ENCODE measurements at places on chromosomes 5 and 9. TPM values are rescaled to one million over a fixed set of nuclear protein-coding genes. Genes with fewer than 3 reads are reported as not detected.

DNA sequence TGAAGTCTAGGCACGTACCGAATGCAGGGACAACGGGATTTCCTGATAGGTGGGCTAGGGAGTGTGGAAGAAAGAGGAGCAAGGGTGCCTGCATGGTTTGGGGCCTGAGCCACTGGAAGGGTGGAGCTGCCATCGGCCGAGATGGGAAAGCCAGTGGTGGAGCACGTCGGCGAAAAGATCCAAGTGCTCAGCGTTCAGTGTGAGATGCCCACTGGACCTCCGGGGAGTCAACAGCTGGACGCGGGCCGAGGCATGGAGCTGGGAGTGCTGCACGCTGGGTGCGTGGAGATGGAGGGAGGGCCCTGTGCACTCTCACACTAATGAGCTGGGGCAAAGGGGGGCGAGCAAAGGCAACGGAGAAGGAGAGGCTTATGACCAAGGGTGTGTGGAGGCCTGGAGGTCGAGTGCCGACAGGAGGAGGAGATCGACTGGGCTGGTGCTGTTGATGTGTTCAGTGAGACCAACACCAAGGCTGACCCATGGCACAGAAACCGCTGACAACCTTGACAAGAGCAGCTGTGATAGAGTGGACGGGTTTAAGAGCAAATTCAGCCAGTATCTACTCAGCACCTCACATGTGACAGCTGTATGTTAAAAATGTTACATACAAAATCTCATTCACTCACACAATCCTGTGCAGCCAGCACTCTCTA is 85.7 kb downstream of the STK10 start:
- no peak for DNase-seq

DNA sequence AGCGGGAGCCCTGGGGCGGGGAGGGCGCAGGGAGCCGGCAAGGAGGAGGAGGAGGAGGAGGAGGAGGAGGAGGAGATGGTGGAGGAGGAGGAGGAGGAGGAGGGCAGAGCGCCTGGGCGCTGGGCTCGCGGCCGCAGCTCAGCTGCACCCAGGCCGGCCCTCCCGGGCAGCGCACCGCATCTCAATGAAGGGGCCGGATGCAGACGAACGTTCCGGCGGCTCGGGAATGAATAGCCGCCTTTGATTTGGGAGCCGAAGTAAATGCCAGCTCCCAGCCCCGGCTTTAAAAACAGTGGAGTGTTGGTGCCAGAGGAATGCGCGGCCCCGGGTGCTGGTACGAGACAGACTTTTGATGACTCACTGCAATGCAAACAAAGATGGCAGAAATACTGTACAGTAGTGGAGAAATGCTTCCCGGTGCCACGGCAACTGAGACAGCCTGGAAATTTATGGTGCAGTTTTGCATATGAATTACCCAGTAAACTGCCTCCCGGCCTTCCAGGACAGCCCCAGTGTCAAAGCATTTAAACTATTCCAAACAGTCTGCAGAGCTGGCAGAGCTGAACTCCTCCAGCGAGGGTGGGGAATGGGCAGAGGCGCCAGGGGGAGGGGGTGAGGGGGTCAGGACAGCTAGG is 43.1 kb downstream of the NACC2 start:
- no peak for DNase-seq

DNA sequence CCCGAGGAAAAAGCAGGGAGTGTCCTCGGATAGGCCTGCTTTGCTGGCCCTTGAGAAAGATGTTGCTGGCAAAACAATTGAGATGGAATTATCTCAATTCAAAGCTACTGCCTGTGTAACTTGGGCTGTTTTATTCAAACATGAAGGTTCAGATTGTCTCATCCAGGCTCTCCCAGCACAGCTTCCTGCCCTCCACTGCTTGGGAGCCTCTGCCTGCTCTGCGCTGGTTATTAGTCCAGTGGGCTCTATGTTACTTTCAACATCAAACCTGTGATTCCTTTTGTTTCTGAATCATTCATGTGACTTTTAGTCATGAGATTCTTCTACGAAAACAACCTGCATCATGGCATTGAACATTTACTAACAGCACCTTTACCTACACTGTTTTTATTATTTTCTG is 123.2 kb downstream of the SNCAIP start:
- DNase-seq, result no peak

DNA sequence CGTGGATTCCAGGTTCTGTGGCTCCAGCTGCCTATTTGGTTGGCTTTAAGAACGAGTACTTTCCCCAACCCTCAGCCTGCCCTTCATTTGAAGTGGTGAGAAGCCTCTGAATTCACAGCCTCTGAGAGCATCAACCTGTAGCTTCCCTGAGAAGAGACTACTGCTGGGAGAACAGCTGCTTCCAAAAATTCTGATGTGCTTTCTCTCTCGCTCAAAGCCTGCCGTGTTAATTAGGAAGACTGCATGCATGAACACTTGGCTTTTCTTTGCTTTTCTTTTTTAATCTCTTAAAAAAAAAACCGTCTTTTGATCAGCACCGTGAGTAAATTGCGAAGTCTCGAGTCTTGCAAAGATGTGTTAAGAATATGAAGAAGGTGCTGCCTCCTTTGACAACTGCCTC is 153.4 kb upstream of the MAP1B start:
- DNase-seq, result no peak

GRCh38 chr5:95087816-95088317 is 197.0 kb downstream of the MCTP1 start:
- no peak for DNase-seq

DNA sequence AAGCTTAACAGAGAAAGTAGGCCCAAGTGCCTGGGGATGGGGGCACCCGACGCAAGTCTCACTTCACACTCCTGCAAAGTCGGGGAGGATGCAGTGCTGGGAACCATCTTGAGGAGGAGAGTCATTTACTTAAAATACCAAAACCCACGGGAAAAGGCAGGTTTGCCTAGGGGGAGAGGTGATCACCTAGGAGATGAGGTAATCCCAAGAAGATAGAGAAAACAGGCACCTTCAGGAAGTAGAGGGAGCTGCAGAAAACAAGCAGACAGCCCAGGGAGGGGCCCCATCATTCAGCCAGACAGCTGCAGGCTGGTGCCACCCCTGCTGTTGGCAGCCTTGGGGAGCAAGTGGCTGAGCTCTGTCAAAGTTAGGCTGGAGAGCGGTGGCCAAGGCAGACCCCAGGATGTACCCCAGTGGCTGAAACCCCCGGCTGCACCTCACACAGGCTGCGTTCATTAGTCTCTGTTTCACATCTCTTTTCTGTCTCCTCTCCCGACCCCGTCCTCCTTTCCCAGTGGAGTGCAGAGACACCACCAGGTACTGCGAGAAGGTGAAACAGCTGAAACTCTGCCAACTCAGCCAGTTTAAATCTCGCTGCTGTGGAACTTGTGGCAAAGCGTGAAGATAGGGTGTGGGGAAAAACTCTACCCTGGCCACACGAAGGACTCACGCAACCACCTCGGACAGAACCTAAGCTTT is 124.9 kb downstream of the SAXO1 start:
- DNase-seq, result no peak

DNA sequence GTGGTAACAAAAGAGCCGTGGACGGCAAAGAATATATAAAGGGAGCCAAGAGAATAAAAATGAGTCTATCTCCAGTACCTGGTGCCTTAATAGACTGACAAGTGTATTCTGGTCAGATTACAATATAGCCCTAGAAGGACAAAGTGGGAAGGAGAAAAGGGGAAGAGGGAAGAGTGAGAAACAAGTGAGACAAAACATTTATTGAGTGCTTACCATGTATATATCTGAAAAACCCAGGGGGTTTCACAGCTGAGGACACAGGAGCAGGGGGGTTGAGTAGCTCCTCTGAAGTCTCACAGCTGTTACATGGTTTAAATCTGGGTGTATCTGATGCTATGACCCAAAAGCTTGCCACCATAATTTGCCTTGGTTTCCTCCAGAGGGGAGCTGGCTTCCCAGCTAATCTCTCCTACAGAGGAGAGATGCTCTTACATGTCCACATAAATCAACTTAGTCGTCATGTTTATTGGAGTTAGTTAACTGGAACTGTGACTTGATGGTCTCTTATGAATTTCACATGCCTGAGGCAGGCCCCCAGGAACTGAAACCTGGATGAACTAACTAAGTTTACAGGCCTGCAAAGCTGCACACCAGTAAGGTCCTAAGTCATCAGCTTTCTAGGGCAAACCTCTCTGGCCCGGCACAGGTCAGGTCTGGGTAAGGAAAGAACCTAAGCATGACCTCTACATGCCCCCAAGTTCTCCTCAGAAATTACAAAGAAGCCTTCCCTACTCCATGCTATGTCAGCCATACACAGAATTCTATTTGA is 15.5 kb downstream of the SIL1 start:
- DNase-seq, result no peak

- DNase-seq, result no peak
Observed at GRCh38 chr5:180988592-180988991, at the start of gene BTNL3. Gene BTNL3, plus strand, starts transcription at chr5:180988846. Its CDS starts 183 bp downstream, at chr5:180989029.

The ANKDD1B gene
- 0.48 TPM for total RNA-seq

The PCDHA9 gene
- total RNA-seq, result not detected

DNA sequence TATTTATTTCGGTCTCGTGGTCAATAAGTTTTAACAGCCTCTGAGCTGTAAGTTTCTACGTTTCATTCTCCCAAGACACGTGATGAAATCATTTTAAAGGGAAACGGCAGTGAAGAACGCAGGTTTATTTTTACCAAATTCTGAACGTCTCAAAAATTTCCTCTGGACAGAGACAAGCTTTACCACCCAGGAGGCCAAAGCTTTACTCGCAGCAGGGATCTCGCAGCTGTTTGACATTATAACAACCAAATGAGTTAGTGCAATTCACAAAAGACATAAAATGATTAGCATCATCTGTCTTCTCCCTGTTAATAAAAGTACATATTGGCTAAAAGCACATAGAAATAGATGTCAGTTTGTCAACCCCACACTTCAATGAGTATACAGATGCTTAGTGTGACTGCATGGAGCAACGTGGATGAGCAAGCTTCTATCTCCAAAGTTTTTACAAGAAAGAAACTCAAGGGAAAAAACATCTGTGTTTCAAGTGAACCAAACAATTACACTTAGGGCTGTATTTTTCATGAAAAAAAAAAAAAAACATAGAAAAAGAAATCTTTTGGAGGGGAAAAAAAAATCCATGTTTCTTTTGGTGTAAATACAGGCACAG is 2.5 kb downstream of the SEMA5A start:
- DNase-seq, result no peak

The ORM2 gene
- not detected for total RNA-seq

The WNK2 gene
- total RNA-seq, result 1.2 TPM

GRCh38 chr5:164306662-164307061 is 801.2 kb downstream of the MAT2B start:
- no peak for DNase-seq

The ZNF658 gene
- total RNA-seq, result 1.7 TPM

The NOXA1 gene
- 0.46 TPM for total RNA-seq

GRCh38 chr5:104189909-104190308 is 627.3 kb upstream of the NUDT12 start:
- no peak for DNase-seq

DNA sequence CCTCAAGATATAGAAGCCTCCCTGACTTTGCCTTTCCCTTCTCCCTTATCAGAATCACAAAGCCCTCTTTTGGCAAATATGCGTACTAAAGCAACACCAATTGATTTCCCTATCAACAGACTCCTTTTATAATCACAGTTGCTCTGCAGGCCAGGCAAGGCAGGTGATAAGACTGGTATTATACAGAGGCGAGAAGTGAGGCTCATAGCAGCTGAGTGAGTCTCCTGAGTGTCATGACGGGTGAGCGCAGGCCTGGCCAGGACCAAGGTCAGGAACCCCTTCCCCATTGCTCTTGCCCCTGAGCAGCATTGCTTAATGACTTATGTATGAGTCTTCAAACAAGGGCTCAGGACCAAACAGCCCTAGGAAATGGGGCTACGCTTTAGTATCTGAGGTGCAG is 70.8 kb downstream of the FBXO38 start:
- no peak for DNase-seq

The PLPPR1 gene
- not detected for total RNA-seq

DNA sequence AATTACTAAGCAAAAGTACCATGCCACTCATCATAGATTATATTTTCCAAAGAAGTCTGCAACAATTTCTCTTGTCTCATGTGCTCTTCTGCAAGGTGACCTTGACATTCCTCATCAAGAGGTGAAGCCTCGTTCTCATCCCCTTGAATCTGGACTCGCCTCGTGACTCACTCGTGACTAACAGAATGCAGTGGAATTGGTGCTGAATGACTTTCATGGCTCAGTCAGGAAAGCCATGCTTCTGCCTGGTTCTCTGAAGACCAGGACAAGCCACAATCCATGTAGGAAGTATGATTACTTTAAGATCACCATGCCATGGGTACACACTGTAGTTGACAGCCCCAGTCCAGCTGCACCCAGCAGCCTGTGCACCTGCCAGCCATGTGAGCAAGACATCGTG is 335.8 kb downstream of the GADD45G start:
- no peak for DNase-seq

- DNase-seq, result no peak
Observed at GRCh38 chr5:107826311-107827000, 155.7 kb upstream of the EFNA5 start.

DNA sequence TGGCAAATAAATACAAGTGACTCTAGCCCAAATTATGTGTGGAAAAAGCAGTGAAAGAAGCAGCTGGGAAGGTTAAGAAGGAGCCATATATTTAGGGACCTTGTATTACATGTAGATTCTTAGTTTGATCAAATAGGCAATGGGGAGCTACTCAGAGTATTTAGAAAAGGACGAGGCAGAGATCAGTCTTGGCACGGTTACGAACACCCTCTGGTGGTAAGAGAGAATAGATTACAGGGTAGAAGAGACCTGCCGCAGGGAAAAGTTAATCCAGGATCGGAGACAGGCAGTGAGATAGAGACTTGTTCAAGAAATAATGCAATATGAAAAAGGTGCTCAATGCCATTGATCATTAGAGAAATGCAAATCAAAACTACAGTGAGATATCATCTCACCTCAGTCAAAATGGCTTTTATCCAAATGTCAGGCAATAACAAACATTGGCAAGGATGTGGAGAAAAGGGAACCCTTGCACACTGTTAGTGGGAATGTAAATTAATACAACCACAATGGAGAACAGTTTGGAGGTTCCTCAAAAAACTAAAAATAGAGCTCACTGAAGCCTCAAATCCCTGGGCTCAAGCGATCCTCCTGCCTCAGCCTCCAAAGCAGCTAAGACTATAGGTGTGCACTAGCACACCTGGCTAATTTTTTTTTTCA is 12.0 kb downstream of the INIP start:
- no peak for DNase-seq

The ADAMTS19 gene
- not detected for total RNA-seq

- peak; percentile 76 for DNase-seq
Observed at GRCh38 chr9:127783111-127784008, 2.5 kb upstream of the CDK9 start.

DNA sequence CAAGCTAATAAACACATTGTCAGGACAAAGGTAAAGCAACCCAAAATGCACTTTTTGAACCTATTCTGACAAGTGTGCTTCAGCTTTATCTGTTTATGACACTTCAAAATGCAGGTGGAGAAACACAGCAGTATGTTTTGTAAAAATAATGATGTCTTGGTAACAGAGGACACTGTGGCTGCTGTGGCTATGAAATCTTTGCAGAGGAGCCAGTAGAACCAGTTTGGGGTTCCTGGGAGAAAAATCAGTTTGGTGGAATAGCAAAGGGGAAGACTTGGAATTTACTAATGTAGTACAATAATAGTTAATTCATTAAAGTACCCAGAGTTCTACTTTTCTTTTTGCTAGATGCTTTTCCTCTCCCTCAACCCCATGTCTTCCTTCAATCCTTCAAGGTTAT is 40.6 kb downstream of the SIL1 start:
- DNase-seq, result no peak

The EEIG1 gene
- total RNA-seq, result 53.3 TPM
